ENCODE measurements at places on chromosomes 6 and 20.

GRCh38 chr20:31551163-31552081, 37.2 kb downstream of the HM13 start:
- DNase-seq = no peak

GRCh38 chr6:12614456-12614855, 102.1 kb upstream of the PHACTR1 start:
- DNase-seq = no peak

- peak; percentile 22 for DNase-seq
Observed at GRCh38 chr6:129923530-129924250, 62.6 kb upstream of the TMEM244 start.

DNA sequence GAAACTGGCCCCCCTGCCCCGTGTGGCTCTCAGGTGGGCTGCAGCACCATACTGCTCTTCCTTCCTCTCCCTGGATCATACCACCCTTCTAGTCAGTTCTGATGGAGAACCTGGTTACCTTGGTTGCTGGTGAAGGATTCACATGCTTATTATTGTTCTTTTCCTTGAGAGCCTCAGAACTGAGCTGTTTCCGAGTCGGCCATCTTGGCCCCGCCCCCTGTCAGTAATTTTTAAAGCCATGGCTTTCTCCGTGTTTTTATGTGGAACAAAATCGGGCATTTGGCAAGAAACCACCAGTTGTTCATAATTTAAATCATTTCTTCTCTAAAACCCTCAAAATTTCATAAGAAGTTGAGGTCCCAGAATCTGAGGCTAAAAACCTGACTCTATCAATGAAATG, 493.8 kb downstream of the NKAIN2 start:
- DNase-seq = no peak

GRCh38 chr20:25538838-25539665, 46.3 kb downstream of the NINL start:
- DNase-seq = no peak

GRCh38 chr20:55935448-55936208, 69.7 kb downstream of the CBLN4 start:
- DNase-seq = no peak

- DNase-seq = no peak
Observed at GRCh38 chr20:61534346-61534745, 282.3 kb downstream of the CDH4 start.

DNA sequence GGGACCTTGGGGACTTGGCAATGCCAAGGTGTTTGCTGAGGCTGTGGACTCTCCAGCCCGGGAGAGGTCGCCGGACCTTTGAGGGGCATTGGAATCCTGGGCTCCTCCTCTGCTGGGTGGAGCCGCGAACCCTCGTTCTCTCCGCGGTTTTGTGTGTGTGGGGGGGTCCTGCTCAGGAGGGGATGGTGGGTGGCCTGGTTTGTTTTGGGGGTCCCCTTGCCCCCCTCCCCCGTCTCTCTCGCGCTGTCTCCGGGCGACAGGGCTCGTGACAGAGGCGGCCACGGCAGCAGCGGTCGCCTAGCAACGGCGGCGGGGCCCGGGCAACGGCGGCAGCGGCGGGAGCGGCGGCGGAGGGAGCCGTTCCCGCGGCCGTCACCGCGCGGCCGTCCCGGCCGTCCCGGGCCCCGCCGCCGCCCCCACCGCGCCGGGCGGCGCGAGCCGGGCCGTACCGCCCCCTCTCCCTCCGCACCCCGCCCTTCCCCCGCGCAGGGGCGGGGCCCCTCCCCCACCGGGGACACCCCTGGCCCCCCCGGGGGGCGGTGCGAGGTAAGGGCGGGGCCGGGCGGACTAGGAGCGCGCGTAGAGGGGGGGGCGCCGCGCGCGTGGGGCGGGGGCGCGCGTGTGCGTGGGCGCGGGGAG, 7.8 kb downstream of the SYNGAP1 start:
- no peak for DNase-seq

DNA sequence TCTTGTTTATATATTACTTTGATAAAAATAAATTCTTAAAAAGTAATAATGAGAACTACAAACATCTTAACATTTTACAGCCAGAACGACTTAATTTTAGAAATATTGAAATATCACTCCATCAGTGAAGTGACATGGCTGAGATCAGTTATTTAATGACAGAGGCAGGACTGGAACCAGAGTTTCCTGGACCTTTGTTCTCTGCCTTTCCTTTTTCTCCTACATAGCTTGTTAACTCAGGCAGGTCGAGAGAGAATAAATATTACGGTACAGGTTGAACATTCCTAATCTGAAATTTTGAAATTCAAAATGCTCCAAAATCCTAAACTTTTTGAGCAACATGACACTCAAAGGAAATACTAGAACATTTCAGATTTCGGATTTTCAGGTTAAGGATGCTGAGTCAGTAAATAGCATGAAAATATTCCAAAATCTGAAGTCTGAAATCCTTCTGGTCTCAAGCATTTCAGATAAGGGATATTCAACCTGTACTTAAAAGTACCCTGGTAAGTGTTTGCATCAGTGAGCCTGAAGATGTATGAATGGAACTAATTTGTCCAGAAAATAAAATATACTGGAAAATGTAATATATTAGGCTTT, 6.5 kb downstream of the TMEM170B start:
- DNase-seq = no peak

- no peak for DNase-seq
Observed at GRCh38 chr6:139330826-139331500, 39.2 kb upstream of the TXLNB start.

- peak; percentile 53 for DNase-seq
Observed at GRCh38 chr6:113047148-113047547, 700.0 kb downstream of the RFPL4B start.

GRCh38 chr20:32914031-32914430, 55.3 kb downstream of the EFCAB8 start:
- no peak for DNase-seq

DNA sequence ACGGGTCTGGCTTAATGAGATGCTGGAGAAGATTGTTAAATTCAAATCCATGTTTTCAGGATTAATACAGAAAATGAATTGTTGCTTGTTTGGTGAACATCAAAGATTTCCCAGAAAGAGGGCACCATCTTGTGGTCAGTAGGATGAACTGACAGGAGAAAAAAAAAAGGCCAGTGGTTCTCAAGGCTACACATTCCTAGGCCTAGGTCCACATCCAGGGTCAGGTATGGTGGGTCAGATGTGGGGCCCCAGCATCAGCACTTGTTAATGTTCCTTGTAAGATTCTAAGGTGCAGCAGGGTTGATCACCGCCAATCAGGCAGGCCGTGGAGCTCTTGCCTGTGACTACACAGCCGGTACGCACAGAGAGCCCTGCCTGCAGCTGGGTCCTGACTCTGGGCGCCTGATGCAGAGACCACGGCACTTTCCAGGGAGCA, 34.0 kb upstream of the FOXO3 start:
- peak; percentile 18 for DNase-seq
